AG10803 (cell line): ENCODE measurements at places on chromosomes 3 and 15.

GRCh38 chr3:40292637-40293349, 16.7 kb upstream of the EIF1B start:
- no peak for DNase-seq

- no peak for DNase-seq
These were observed 253.7 kb downstream of the IL5RA start for GRCh38 chr3:2856138-2857133.

DNA sequence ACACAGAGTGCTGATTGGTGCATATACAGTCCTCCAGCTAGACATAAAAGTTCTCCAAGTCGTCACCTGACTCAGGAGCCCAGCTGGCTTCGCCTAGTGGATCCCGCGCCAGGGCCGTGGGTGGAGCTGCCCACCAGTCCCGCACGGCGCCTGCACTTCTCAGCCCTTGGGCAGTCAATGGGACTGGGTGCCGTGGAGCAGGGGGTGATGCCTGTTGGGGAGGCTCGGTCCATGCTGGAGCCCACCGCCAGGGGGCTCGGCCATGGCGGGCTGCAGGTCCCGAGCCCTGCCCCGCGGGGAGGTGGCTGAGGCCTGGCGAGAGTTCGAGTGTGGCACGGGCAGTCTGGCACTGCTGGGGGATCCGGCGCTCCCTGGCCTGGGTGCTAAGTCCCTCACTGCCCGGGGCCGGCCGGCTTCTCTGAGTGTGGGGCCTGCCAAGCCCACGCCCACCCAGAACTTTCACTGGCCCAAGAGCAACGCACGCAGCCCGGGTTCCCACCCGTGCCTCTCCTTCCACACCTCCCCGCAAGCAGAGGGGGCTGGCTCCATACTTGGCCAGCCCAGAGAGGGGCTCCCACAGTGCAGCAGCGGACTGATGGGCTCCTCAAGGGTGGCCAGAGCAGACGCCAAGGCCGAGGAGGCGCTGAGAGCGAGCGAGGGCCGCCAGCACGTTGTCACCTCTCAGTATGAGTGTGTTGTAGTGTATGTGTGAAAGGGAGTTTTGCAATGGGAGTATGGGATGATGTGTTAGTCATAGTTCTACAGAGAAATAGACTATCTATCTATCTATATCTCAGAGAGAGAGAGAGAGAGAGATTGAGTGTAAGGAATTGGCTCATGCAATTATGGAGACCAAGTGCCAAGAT, 69.0 kb downstream of the UBE2E2 start:
- no peak for DNase-seq

GRCh38 chr15:27561816-27562215, 537.3 kb downstream of the OCA2 start:
- no peak for DNase-seq

DNA sequence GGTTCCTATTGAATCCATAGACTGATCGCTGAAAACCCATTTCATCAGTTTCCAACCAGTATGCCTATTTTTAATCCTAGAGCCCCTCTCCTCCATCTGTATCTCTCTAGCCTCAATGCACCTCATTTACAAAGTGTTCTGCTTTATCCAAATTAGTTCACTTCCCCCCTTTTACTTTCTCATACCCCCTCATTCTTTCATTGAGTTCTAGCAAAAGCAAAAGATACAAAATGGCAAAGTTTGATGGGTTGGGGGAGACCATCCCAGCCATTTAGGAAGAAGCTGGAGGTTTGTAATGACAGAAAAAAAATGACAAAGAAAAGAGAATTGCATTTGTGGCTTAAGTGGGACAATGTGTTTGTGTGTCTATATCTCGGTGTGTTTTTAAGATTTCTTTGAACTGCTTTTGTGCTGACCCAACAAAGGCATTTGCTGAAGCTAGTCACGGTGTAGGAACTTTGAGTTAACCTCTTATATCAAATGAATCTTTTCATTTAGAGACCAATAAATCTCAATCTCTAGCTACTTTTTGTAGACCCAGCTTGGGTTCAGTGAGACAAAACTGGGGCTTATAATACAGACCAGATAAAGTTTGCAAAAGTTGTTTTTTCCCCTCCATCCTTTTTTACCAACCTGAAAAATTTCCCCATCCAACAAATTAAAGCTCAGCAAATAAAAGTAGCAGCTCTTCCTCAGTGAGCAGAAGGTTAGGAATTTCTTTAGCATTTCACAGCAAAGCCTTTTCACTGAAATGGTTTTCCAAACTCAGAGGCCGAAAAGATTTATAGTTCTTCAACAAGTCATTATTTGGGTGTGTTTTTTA, 18.7 kb downstream of the NR2F2 start:
- DNase-seq, result no peak

DNA sequence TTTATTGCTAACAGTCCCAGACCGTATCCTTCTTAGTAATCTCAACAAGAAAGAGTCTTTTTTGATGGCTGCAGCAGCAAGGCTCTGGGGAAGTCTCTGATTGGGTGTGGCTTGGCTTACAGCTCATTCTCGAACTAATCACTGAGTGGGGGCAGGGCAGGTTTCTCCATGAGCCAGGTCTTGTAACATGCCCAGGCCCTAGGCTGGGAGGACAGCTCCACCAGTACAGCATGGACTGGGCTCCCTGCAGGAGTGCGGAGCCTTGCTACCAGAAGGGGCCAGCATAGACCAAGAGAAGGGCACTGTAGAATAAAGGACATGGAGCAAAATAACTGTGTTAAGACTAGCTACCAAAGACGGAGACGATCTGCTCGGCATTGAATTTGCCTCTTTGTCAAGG, 7.2 kb downstream of the CD276 start:
- DNase-seq, result peak; percentile 79

DNA sequence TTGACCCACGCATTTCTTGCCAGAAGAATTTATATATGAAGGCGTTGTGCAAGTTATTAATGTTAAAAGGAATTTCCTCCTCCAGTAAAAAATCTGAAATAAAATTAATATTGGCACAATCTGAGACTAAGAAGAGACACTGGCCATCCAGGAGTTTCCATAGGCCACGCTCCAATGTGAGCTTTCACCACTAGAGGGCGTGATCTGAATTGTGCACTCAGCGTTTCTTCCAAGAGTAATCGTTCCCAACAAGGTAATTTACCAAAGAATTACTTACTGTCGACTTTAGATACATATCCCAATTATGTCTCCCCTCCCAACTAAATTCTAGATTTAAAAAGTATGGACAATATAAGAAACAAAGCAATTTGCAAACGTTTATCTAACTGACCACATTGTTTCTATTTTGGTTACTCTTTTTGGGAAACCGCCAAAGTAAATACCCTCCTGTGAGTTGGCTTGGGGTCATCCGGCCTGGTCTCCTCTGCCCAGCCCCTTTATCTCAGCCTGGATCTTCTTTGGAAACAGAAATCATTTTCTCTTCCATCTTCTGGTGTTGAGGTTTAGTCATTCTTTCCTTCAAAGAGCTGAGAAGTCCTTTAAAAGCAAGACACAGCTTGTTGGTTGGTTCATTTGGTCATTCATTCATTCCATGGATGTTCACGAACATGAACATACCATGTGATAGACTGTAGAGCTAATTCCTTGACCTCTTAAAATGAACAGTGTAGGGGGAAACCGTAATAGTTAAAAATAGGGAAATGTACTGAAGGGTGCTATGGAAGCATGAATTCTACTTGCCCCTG, 26.2 kb downstream of the POLR2M start:
- peak; percentile 45 for DNase-seq

DNA sequence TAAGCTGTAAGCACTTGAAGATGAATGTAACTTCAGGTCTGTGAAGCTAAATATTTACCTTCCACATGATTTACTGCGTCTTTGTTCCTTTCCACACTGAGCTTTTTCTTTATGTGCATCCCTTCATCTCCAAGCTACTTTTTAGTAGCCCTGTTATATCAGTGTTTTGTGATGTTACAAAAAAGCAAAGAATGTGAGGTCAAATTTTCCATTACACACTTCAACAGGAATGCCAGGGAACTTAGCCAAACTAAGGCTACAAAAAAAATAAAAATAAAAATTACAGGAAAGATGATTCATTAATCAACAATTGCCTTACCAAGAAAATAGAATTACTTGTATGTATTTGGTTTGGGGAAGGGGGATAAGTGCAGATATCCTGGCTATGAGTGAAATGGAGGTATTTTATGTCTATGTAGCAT, 73.0 kb downstream of the FILIP1L start:
- DNase-seq, result peak; percentile 90

- DNase-seq, result no peak
These were observed 30.9 kb downstream of the RBMS3 start for GRCh38 chr3:29311795-29312194.

GRCh38 chr3:37729119-37729518, 132.6 kb upstream of the CTDSPL start:
- peak; percentile 7 for DNase-seq

DNA sequence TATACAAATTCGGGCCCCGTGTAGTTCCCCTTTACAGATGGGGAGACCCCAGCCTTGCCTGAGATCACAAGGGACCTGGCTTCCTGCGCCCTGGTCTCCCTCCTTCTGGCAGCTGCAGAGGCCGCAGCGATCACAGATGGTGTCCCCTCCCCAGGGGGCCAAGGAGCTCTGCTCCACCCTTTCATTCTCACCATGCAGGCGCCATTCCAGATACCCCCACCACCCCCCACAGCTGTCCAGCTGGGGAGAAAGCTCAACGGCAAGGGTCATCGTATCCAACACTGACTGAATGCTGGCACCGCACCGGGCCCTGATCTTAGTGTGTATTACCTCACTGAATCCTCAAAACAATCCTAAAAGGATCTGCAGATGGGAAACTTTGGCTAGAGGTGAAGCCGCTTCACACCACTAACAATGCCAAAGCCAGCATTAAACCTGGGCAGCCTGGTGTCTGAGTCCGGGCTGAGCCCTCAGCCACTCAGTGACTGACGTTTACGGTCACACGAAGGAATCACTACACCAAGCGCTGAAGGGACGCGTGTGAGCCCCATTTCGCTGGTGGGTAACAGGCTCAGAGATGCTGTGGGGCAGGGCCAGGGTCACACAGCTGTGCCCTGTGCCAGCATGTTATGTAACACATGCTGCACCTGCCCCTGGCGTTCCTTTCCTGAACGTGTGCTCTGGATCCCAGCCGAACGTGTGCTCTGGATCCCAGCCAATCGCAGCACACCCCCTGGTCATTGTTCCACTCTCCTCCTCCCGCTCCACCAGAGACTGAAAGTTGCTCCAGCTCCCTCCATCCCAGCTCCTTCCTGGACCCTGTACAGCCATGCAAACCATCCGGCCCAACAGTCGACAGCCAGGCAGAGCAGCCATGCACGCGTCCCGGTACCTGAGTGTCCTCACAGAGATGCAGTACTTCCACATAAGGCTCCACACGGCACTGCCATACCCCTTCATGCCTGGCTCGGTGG, 51.8 kb downstream of the IQSEC1 start:
- DNase-seq, result no peak

DNA sequence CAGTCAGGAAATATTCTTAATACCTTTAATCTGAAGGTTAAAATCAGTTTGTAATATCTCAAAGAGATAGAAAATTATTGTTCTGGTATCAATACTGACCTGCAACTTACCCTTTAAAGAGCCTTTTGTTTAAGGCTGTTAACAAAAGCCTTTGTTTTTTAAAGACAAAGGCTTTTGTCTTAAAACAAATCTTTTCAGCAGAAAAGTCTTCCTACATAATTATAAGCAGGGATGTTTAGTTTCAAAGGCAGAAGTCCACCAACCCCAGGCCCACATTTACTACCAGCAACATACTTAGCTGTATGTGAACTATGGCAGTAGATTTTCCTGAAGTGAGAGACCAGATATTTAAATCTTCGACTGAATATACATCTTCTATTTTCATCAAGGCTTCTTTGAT, 36.2 kb downstream of the SLC30A4 start:
- no peak for DNase-seq

DNA sequence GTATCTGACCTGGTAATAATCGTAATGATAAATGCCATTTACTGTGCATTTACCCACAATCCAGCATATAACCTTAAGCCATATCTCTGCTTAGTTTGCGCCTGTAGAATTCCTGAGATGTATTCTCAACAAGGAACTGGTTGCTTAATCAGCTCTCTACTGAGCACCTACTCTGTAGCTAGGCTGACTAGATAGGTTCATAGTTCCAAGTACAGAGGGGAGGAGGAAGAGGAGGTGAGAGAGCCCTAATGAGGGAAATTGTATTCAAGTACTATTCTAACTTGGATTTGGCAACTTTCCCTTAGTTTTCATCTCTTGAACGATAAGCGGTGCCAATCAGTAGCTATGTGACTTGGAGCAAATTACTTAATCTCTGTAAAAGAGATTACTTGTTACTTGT, 5.6 kb upstream of the AKAP13 start:
- DNase-seq, result no peak

- no peak for DNase-seq
These were observed 161.0 kb downstream of the THSD4 start for GRCh38 chr15:71276336-71276665.

DNA sequence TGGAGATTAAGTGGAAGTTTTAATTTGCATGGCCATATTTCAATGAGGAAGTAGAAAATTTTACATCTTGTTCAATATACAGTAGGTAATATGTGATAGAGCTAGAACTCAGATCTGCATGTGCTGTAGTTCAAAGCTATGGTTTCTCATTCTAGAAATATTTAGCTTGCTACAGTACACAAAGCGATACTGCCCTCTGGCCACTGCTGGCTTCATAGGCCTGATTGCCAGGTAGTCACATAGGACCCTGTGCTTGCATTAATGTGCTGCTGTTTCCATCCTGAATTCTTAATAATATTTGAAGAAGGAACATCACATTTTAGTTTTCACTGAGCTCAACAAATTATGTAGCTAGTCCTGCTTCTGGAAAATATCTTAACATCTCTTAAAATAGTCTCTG, 87.0 kb downstream of the PLSCR2 start:
- DNase-seq, result no peak

DNA sequence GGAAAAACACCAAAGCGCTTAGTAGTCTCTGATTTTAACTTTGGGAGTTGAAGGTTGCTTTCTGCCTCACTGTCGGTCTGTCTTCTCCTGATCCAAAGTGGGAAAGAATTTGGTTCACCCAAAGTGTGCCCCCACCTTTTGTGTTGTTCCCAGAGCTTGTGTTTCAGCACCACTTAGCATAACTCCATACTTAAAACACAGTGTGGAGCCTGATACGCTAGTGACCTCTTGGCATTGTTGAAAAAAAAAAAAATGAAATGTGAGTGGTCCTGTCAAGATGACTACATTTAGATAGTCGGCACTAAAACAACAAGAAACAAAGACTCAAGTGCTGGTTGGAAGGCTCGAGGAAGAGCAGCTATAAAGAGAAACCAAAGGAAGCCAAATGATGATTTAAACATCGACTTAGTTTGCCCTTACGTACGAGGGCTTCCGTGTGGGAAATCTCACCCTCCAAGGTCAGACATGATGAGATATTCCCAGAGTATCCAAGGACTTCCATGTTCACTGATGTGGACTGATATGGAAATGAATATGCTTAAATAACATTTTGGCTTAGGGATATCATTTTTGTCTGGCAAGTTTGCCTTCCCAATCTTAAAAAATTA, 178.8 kb downstream of the MEIS2 start:
- no peak for DNase-seq
